ENCODE measurements at places on chromosomes 6 and 20.
A peak's percentile ranks its signal among the peaks of the same experiment; 100 is the strongest.

GRCh38 chr6:101722471-101722870 lies 329.0 kb downstream of the GRIK2 start:
- H3K27ac ChIP-seq = no peak overlapping the region
- no peak overlapping the region for H3K4me3 ChIP-seq
- H3K4me1 ChIP-seq = no peaks in the 10 kb centered on the region
- peak; percentile 54 for DNase-seq

- no peak overlapping the region for H3K4me3 ChIP-seq
- no peak overlapping the region for H3K27ac ChIP-seq
- no peaks in the 10 kb centered on the region for H3K4me1 ChIP-seq
- H3K36me3 ChIP-seq = no peaks in the 10 kb centered on the region
These were observed 26.0 kb upstream of the TM9SF4 start for GRCh38 chr20:32083469-32083868.

DNA sequence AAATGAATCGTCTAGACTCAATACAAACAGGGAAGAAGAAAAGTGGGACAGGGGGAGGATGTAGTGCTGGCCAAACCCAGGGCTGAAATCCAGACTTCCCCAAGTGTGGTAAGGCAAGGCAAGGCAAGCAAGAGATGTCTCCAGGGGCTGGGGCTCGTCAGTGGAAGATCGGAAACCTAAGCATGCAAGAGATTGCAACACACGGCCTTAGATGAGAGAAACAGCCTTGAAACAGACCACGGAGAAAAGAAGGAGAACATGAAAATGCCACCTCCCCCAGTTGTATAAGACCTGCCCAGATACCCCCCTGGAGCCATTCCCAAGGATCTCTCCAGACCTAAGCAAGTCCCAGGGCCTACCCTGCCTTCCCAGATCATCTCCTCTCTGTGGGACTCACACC lies 20.0 kb downstream of the VEGFA start:
- peaks cover 13% of the 10 kb centered on the region for H3K36me3 ChIP-seq
- H3K27me3 ChIP-seq = no peaks in the 10 kb centered on the region
- no peak overlapping the region for H3K4me3 ChIP-seq
- DNase-seq = peak; percentile 93
- no peak overlapping the region for H3K27ac ChIP-seq
- H3K4me1 ChIP-seq = peaks cover 20% of the 10 kb centered on the region

DNA sequence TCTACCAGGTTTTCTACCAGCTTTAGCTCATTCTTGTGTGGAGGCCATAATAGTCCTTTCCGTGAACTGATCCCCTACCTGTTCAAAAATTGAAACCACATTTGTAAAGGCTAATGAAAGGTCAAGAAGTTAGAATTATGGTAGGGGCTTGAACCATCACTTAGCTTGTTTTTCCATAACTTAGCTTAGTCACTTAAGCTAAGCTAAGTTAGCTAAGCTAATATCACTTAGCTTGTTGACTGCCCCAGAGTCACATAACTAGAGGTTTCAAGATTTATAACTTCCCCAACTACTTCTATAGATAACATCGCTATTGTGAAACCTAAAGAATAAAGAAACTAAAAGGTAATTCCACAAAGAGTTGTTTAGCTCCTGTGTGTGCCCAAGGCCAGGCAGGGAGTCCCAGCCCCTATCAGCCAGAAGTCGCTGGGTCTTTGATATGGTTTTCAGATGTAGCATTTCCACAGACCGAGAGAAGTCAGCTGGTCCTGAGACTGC lies 131.8 kb downstream of the VEGFA start:
- H3K27me3 ChIP-seq = no peaks in the 10 kb centered on the region
- H3K36me3 ChIP-seq = no peaks in the 10 kb centered on the region
- no peak overlapping the region for H3K4me3 ChIP-seq
- H3K27ac ChIP-seq = peak overlapping the region; percentile 4
- H3K4me1 ChIP-seq = peaks cover 28% of the 10 kb centered on the region

DNA sequence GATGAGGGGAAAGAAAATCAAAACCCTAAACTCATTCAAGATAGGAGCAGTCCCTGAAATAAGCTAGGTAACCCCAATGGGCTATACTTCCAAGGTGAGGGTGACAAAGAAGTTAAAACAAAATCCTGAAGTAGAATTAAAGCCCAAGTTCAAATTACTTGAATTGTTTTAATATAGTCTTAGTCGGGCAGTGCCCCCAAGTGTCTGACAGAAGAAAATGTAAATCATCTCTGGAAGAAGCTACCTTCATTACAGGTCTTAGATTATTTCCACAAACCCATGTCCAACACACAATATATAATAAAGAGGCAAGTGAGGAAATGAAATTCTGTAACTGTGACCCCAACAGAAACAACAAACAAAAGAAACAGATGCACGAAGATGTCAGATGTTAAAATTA lies 36.8 kb upstream of the L3MBTL3 start:
- H3K4me1 ChIP-seq = no peaks in the 10 kb centered on the region
- H3K27me3 ChIP-seq = no peaks in the 10 kb centered on the region
- H3K36me3 ChIP-seq = no peaks in the 10 kb centered on the region
- peak; percentile 16 for DNase-seq
- H3K27ac ChIP-seq = no peak overlapping the region

DNA sequence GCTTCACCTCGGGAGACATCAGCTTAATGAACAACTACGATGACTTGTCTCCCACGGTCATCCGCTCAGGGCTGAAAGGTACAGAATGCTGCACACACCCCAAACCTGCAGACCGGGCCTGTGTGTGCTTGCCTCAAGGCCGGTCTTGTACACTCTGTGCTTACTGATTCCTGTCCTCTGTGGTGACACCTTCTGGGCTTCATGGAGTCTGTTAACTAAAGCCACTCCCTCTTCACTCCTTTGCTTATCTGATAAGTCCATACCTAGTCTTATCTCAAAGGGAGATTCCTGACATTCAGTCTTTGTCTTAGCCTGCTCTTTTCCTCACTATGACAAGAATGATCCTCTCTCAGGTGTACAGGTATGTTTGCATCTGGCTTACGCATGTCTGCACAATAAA lies 107.7 kb upstream of the TMEM181 start:
- DNase-seq = no peak
- H3K4me3 ChIP-seq = no peak overlapping the region
- peaks cover 3% of the 10 kb centered on the region for H3K36me3 ChIP-seq

- H3K27me3 ChIP-seq = peaks cover 5% of the 10 kb centered on the region
- H3K27ac ChIP-seq = no peak within 1 kb of the TSS
- no peaks in the 10 kb centered on the region for H3K4me1 ChIP-seq
- peak within 1 kb of the TSS; percentile 16 for H3K4me3 ChIP-seq
- no peaks in the 10 kb centered on the region for H3K36me3 ChIP-seq
These were observed at the start of gene NHLRC1 for GRCh38 chr6:18122128-18123093. Gene NHLRC1 (minus strand): TSS chr6:18122677. CDS start chr6:18122606, 71 bp downstream.

DNA sequence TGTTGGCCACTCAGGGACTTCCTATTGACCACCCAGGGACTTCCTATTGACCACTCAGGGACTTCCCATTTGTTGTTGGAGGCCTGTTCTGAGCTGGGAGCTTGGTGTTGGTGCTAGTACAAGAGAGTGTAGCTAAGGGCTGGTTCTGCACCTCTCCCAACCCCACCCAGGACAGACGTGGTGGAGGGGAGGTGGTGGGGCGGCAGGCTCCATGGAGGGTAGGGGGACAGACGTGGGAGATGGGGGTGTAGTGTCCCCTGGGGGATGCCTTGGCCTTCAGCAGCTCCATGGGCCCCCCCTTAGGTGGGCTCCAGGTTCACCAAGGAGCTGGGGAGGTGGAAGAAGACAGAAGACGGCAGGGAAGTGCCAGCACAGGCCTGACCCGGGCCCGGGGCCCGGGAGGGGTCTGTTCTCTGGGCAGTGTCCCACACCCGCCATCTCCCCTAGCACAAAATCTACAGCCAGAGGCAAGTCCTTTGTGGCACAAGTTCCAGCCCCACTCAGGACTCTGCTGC lies 33.9 kb downstream of the CHRNA4 start:
- H3K4me3 ChIP-seq = no peak overlapping the region
- H3K36me3 ChIP-seq = no peaks in the 10 kb centered on the region
- H3K27me3 ChIP-seq = peaks cover 5% of the 10 kb centered on the region
- H3K27ac ChIP-seq = no peak overlapping the region
- no peaks in the 10 kb centered on the region for H3K4me1 ChIP-seq
- DNase-seq = no peak

DNA sequence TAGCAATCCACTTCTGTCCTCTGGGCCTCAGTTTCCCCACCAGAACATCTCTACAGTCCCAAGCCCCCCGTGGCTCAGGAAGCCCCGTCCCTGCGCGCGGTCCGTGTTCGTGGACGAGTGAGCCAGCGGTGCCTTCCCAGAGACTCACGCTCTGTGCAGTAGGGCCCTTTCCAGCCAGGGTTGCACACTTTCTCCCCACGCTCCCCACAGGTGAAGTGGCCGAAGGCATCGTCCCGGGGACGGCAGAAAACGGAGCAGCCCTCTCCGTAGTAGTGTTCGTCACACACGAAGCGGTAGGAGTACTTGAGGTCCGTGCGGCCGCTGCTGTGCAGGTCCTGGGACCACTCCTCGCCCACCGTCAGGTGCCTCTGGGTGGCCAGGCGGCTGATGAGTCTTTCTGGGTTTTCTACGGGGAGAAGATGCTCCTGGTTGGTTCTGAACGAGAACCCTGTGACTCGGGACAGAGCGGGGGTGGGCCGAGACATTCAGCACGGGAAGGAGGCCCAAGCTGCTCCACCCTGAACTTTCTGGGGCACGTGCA lies 2.7 kb downstream of the DLL1 start:
- no peak overlapping the region for H3K27ac ChIP-seq
- no peak overlapping the region for H3K4me3 ChIP-seq
- DNase-seq = no peak

- H3K27me3 ChIP-seq = no peaks in the 10 kb centered on the region
- no peaks in the 10 kb centered on the region for H3K4me1 ChIP-seq
- no peak overlapping the region for H3K4me3 ChIP-seq
- peak; percentile 27 for DNase-seq
These were observed 103.5 kb downstream of the LAMP5 start for GRCh38 chr20:9617940-9618339.

GRCh38 chr6:109187399-109188114 lies 92.2 kb downstream of the CEP57L1 start:
- H3K36me3 ChIP-seq = no peaks in the 10 kb centered on the region
- no peak overlapping the region for H3K4me3 ChIP-seq
- no peak overlapping the region for H3K27ac ChIP-seq
- peak; percentile 53 for DNase-seq
- peaks cover 8% of the 10 kb centered on the region for H3K4me1 ChIP-seq

DNA sequence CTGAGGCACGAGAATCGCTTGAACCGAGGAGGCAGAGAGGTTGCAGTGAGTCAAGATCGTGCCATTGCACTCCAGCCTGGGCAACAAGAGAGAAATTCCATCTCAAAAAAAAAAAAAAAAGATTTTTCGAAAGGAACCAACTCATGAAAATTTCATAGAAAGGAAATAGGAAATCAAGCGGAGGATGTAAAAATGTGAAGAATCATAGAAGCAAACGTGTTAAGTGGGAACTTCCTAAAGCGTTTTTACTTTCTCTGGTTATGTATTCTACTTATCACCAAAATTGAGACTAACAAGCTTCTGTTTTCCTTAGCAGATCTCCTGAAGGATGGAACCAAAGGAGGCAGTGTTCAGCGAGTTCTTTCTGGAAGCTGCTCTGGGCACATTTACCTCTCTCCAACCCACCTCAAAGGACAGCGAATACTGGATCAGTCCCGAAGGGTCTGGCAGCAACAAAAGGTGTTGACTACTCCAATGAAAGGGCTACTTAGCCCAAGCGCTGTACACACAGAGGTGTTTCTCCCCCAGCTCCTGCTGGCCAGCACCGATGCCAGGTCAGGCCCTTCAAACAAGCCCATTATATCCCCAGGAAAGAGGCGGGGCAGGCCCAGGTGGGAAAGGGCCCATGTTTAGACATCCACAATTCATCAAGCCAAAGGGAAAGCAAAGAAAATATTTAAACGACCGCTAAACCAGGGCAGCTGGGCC lies 327.5 kb upstream of the JARID2 start:
- H3K27ac ChIP-seq = no peak overlapping the region
- no peak overlapping the region for H3K4me3 ChIP-seq

- peaks cover 88% of the 10 kb centered on the region for H3K27me3 ChIP-seq
- H3K27ac ChIP-seq = no peak overlapping the region
- DNase-seq = no peak
- H3K4me1 ChIP-seq = no peaks in the 10 kb centered on the region
- H3K4me3 ChIP-seq = no peak overlapping the region
- no peaks in the 10 kb centered on the region for H3K36me3 ChIP-seq
These were observed 168.9 kb upstream of the COL21A1 start for GRCh38 chr6:56416247-56416646.

- peak overlapping the region; percentile 79 for H3K27ac ChIP-seq
- no peaks in the 10 kb centered on the region for H3K27me3 ChIP-seq
- DNase-seq = no peak
- peaks cover 24% of the 10 kb centered on the region for H3K4me1 ChIP-seq
- no peaks in the 10 kb centered on the region for H3K36me3 ChIP-seq
- no peak overlapping the region for H3K4me3 ChIP-seq
These were observed 378.1 kb downstream of the BTBD9 start for GRCh38 chr6:38261626-38262025.

DNA sequence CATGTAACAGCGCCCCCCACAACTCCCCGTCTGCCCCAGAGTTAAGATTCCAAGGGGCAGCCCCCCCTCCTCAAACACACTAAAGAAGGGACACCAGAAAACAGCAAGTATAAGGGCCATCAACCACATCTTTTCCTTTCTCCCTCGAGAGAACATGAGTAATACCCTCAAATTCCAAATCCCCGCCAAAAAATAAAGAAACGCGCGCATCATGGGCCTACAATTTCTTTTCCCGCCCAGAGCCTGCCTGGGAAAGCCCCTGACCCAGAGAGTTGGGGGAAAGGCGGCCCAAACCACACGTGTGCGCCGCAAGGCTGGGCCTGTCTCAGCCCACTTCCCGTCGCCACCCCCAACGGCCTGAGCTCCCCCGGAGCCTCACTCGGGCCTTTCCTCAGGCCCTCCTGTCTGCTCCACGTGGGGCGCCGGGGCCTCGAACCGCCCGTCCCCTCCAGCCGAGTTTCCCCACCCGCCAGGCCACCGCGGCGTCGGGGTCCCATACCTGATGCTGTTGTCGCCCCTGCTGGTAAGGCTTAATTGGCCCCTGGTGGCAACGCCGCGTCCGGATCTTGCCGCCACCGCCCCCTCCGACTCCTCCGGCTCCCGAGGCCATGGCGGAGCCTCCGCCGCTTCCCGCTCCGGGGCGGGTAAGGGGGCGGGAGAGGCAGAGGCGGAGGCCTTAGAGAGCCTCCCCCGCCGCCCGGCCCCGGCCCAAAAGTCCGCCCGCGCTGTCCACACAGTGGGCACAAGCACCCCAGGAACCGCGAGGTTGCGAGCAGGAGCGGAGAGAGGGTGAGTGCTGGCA lies 746 bp downstream of the NUP153 start:
- H3K4me1 ChIP-seq = peaks cover 12% of the 10 kb centered on the region
- H3K27me3 ChIP-seq = no peaks in the 10 kb centered on the region
- DNase-seq = peak; percentile 70
- no peaks in the 10 kb centered on the region for H3K36me3 ChIP-seq
- H3K4me3 ChIP-seq = peak overlapping the region; percentile 77

GRCh38 chr6:16420337-16420714 lies 181.9 kb downstream of the GMPR start:
- no peaks in the 10 kb centered on the region for H3K36me3 ChIP-seq
- DNase-seq = no peak
- H3K4me3 ChIP-seq = no peak overlapping the region
- H3K27ac ChIP-seq = no peak overlapping the region
- H3K4me1 ChIP-seq = peaks cover 8% of the 10 kb centered on the region
